ENCODE measurements at places on chromosomes 12 and 14.

DNA sequence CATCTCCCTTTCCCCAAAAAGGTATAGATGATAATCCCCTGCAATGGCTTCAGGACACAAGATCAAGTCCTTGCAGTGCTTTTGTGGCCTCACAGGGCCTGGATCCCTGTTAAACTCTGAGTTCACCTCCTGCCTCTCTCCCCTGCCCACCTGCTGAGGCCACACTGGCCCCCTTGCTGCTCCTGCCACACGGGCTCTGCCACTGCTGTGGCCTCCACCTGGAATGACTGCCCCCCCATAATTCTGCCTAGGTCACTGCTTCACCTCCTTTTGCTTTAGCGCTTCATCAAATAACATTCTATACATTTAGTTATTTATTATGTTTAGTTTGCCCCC lies 653 bp upstream of the IFI27 start:
- DNase-seq, result no peak

- no peak for DNase-seq
These were observed 2.1 kb upstream of the NCOR2 start for GRCh38 chr12:124569375-124570148.

GRCh38 chr14:103103461-103104388 lies 9.2 kb downstream of the EXOC3L4 start:
- DNase-seq, result peak; percentile 63

GRCh38 chr12:124564971-124565491 lies 2.4 kb downstream of the NCOR2 start:
- no peak for DNase-seq

- peak; percentile 94 for DNase-seq
These were observed at the start of gene PPTC7 for GRCh38 chr12:110583137-110584059. Gene PPTC7 (minus strand): TSS chr12:110583318. CDS start chr12:110583031, 287 bp downstream.

- DNase-seq, result no peak
These were observed 13.7 kb downstream of the CHFR start for GRCh38 chr12:132873724-132874123.

DNA sequence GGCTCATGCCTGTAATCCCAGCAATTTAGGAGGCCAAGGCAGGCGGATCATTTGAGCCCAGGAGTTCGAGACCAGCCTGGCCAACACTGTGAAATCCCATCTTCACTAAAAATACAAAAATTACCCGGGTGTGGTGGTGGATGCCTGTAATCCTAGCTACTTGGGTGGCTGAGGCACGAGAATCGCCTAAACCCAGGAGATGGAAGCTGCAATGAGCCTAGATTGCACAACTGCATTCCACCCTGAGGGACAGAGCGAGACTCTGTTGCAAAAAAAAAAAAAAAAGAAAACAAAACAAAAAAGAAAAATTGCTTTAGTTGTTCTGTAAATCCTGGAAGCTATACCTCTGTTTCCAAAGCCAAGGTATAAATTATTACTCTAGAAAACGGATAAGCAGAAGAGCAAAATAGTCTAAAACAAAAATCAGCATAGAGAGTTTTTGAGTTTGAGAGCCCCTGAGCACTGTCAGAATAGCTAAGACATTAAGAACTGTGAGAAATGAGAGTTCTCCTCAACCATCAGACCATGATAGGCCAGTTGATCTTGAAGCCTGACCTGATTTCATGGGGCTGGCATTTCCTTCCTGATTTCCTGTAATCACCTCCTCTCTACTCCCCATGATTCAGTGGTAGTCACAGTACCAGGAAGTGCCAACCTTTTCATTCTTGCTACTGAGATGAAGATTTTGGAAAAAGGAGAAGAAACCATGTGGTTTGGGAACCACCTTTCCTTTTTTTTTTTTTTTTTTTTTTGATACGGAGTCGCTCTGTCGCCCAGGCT lies 31.7 kb downstream of the ATP2A2 start:
- DNase-seq, result peak; percentile 88

GRCh38 chr12:10301103-10301502 lies 6.6 kb upstream of the KLRD1 start:
- peak; percentile 55 for DNase-seq

- DNase-seq, result peak; percentile 9
These were observed 137.6 kb upstream of the TMTC1 start for GRCh38 chr12:29921307-29921706.

DNA sequence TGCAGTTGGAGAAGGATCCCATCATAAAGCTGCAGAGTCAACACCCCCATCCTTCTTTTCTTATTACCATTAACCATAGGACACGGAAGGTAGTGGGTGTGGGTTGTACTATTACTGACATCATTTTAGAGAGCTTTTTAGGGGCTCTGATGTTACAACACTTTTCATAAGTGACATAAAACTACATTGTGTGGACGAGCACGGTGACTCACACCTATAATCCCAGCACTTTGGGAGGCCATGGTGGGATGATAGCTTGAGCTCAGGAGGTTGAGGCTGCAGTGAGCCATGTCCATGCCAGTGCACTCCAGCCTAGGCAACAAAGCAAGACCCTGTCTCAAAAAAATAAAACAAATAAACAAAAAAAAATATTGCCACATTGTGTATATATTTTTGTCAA lies 167.1 kb downstream of the DUSP6 start:
- no peak for DNase-seq

GRCh38 chr14:49769581-49770211 lies 1.7 kb downstream of the KLHDC2 start:
- DNase-seq, result no peak

- peak; percentile 39 for DNase-seq
These were observed 34.0 kb downstream of the PLEKHD1 start for GRCh38 chr14:69518289-69519101.

DNA sequence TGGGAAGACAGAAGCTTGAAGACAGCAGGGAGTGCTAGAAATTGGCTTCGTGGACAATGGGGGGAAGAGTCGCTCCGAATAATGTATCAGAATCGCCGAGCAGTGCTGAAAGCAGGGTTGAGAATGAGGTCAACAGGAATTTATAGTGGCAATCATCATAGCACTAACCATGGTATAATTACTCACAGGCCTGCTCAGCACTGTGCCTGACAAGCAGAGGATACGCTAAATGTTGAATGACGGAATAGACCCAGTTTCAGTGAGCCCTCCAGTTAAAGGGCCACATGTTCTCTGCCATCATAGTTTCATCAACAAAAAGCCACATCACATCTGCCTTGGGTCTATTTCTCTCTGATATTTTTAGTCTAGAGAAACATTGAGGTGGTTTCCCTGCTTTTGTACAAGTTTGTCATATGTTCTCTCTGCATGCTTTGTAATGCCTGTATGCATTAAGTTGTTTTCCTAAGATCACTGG lies 130.3 kb upstream of the EGLN3 start:
- DNase-seq, result peak; percentile 67

- DNase-seq, result no peak
These were observed 108.9 kb downstream of the GPR135 start for GRCh38 chr14:59356312-59356711.

GRCh38 chr12:101919447-101919846 lies 42.1 kb downstream of the DRAM1 start:
- no peak for DNase-seq

DNA sequence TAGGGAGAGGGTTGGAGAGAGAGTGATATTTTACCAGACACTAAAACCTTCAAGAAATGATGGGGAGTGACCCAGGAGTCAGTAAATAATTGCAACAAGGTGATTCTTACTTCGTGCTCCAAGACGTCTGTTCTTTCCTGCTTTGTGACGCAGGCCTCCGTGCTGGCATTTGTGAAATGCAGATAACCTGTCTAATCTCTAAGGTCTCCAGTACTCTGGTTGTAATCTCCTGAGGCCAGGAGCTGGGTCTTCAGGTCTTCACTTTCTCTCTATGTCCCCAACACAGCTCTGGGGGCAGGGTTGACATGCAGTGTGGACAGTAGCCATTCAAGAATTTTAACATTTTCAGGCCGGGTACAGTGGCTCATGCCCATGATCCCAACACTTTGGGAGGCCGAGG lies 53.1 kb downstream of the CD9 start:
- no peak for DNase-seq

DNA sequence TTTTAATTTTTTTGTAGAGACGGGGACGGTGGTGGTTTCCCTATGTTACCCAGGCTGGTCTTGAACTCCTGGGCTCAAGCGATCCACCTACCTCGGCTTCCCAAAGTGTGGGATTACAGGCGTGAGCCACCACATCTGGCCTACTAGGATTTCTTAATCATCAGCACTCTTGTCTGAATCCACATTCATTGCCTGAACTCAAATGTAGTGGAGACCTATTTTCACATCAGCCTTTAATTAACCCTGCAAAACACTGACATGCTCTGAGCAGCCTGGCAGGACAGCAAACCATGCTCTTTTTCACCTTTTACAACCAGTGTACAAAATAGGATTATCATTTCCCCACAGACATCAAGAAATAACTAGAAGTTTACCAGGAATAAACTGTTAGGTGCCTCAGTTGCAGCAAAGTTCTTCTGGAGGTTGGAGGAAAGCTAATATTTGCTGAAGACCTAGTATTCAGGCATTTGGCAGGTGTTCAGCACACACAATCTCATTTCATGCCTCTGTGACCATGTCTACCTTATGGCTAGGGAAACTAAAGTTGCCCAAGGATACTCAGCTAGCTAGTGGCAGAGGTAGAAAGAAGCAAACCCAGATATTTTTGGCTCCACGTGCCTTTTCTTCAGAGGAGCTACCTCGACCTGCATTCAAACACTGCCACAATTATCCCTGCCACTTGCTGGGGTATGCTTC lies 37.7 kb downstream of the CFL2 start:
- DNase-seq, result no peak

GRCh38 chr12:69002969-69003368 lies 70.0 kb upstream of the CPM start:
- DNase-seq, result peak; percentile 77

GRCh38 chr14:95185033-95185766 lies 27.9 kb upstream of the DICER1 start:
- DNase-seq, result peak; percentile 9

- DNase-seq, result peak; percentile 52
These were observed 65.2 kb downstream of the PAPOLA start for GRCh38 chr14:96567289-96567899.

DNA sequence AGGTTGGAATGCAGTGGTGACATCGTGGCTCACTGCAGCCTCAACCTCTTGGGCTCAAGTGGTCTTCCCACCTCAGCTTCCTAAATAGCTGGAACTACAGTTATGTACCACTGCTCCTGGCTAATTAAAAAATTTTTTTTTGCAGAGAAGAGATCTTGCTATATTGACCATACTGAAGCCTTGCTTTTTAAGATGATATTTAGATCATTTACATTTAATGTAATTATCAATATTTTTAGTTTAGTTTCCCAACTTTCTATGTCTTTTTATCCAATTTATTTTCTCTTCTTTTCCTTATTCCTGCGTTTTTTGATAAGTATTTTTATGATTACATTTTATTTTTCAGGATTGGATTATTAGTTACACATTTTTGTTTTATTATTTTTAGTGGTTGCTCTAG lies 340.1 kb downstream of the APAF1 start:
- no peak for DNase-seq

Data from EH (cell line).